ENCODE measurements at places on chromosomes 1 and 21.

- no peak for DNase-seq
Measured at GRCh38 chr1:54543729-54544496, 4.1 kb upstream of the ACOT11 start.

- DNase-seq = no peak
Measured at GRCh38 chr1:22763487-22764200, 53.0 kb downstream of the EPHB2 start.

- DNase-seq = no peak
Measured at GRCh38 chr1:81174811-81175476, 625.8 kb upstream of the ADGRL2 start.

GRCh38 chr1:78792756-78793155 lies 143.1 kb downstream of the IFI44 start:
- no peak for DNase-seq

DNA sequence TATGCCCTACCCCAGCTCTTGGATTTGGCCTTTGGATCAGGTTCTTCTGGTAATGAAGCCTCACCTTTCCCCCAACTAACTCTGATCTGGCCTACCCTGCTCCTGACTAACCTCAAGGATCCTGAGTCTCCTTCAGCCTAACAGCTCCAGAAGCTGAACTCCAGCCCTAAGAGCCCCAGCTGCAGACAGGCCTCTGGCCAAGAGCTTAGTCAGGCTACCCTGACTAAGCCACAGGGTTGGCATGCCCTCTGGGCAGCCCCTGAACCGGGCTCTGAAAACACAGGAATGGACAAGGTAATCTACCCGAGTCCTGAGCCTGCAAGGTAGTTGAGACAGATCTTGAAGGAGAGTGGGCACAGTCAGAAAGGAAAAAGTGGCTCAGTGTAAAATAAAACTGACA lies 29.4 kb downstream of the COA7 start:
- DNase-seq = no peak

- DNase-seq = no peak
Measured at GRCh38 chr1:245858722-245859492, 648.2 kb downstream of the SMYD3 start.

- DNase-seq = no peak
Measured at GRCh38 chr1:164651351-164651951, 92.5 kb downstream of the PBX1 start.

- no peak for DNase-seq
Measured at GRCh38 chr1:158327481-158327880, 3.9 kb downstream of the CD1B start.

DNA sequence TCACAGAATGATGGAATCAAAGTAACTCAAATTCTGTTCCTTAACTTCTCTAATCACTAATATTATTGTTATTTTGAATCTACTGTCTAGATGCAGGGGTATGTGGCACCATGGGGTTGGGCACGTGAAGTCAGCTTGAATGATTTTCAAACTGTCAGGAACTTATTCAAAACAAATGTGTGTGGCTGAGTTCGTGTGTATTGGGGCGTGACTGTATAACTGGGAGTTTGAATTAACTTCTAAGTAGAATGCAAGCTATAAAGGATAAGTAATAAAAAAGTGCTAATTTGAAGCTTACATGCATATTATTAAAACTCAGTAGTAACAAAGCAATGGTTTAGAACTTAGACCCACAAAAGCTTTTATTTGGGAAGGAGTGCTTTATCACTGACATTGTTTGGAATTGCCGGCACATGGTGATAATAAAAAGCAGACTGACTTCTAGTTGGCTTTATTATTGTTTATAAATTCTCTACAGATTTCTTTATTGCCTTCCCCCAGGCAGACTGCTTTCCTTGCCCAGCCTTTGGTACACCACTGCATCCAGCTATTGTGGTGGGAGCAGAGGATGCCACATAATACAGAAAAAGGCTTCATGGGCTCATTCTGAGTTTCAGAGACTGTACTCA lies 84.3 kb downstream of the TENT5C start:
- DNase-seq = no peak

GRCh38 chr1:212166244-212166643 lies 119.0 kb upstream of the PPP2R5A start:
- DNase-seq = no peak

GRCh38 chr1:25676488-25676887 lies 59.9 kb downstream of the MAN1C1 start:
- DNase-seq = no peak

DNA sequence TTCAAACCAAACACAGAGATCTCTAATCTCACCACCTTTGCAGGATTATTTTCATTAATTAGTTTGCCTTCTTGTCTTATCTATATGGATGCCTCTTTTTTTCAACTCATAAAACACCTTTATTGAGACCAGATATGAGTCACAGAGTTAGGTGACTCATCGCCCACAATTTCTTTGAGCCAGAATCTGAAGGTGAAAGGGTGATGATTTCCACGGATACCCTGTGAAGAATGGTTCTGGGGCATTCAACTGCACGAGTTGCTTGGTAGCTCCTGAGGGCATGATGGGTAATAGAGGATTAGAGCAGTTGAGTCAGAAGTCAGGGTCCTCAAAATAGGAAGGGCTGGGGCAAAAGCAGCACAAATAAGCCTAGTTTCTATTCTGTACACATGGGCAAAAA lies 128.2 kb downstream of the TBX19 start:
- peak; percentile 53 for DNase-seq

DNA sequence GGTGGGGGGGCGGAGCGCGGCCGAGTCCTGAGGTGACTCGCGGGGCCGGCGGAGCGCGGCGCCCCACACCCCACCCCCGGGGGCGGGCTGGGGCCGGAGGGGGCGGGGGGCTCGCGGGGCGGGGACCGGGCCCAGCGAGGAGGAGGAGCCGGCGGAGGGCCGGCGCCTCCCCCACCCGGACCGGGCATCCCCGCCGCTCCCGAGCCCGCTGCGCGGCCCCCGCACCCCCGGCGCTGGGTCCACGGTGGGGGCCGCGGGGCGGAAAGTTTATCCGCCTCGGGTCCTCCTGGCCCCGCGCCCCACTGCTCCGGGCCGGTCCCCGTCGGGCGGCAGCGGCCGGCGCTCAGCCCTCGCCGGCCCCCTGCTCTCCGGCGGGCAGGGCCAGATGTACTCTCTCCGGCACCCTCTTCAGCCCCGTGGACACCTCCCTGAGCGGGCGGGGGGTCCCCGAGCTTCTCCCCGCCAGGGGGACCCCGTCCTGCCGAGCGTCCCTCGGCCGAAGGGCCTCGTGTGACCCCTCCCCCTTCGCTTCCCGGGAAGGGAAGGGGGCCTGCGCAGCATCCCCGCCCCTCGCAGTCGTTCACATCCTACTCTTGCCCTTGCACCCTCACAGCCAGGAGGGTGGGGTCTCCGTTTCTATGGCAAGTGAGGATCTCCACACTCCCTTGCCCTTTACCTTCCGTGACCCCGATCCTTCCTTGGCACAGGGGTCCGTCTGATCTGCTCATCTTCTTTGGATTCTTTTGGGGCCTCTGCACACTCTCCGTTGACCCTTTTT lies 663 bp downstream of the CAMTA1 start:
- DNase-seq = peak; percentile 18

DNA sequence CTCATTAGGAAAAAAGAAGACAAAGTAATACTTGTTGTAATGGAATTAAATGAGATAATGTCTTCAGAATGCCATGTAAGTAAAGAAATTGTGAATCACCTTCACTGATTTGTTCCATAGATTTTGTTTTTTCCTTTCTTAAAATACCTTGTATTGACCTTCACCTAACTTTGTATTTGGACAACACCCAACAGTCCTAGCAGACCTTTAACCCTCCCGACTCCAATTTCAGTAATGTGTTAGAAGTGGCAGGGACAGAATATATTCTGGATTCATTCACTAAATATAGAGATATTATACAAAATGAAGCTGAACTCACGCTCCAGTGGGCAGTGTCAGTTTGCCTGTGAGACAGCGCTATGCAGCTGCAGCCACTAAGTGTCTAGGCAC lies 57.9 kb downstream of the UCK2 start:
- DNase-seq = no peak

- DNase-seq = no peak
Measured at GRCh38 chr1:197761654-197762053, 13.6 kb downstream of the DENND1B start.

DNA sequence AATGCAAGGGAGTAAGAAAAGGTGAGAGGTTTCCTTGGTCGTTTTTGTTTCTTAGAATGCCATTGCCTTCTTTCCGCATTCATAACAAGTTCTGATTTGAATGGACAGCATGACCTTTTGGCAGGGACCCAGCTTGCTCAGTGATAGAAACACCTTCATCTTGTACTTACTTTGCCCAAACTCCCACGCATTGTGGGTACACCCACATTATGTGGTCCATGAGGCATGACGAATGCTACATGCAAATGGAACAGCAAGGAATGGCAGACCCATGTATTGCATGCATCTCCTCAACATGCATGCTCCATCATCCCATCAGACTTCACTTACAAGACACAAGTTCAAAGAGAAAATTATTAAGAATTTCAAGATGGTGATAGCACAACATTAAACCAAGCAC lies 102.8 kb downstream of the CDC7 start:
- peak; percentile 13 for DNase-seq

DNA sequence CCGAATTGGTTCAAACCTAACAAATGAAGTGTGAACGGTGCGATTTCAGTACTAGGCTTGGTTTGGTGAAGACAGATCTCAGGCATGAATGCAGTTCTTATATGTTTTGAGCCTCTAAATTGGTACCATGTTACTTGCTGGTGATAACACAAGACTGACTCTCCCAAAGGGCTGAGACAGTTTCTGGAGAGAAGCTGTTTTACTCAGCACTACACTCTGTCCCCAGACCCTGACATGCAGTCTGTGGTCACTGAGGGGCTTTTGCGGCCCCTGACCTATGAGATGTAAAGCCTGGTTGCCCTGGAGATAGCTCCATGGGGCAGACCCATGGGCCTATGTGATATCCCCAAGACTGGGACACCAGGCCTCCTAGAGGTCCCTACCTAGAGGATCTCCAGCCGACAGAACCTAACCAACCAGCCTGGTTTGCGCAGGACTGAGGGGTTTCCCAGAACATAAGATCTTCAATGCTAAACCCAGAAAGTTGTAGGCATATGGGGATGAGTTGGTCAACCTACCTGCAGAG lies 19.4 kb upstream of the FOXE3 start:
- no peak for DNase-seq

GRCh38 chr1:39980555-39981313 lies 25.8 kb downstream of the MFSD2A start:
- DNase-seq = no peak

DNA sequence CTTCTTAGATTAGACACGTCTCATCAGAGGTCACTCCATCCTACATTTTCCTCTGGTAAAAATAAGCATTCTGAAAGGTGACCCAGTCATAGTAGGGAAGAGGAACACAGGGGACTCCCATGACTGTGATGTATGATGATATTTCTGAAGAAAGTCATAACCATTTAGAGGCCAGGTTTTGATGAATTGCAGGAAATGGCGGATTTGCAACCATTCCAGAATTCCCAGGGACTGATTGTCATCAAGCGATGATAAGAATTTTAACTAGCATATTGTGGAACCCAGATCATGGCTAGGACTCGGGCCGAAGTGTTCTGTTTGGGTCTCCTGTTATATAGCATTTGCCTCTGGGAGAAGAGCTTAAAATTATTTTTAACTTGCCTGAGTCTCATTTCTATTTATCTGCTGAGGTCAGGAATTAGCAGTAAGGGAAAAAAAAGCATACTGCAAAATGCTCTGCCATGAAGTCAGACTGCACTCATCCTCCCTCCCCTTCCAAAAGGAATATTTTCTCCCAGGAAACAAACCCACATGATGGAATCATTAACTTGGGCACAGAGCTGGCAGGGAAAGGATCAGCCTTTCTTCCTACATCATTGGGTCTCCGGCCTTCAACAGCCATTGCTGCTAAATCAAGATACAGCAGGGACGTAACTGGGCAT lies 286.7 kb downstream of the HLX start:
- no peak for DNase-seq

DNA sequence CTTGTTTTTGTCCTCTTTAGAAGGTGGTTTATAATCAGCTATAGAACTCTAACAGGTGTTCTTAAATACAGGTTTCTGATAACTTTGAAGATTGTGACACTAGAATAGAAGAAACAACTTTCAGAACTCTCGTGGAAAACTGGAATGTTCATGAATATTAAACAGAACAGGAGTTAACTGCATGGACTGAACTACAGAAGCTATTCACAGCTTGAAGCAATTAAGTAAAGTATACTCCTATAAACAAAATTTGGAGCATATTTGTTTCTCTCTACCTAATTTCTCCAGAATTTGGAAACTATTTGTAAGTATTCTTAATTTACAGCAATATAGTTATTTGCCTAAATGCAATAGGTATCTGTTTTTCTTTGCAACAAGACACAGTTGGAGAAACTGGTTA lies 824.8 kb downstream of the ADGRL2 start:
- no peak for DNase-seq

GRCh38 chr1:118210723-118211110 lies 25.7 kb upstream of the SPAG17 start:
- no peak for DNase-seq

- no peak for DNase-seq
Measured at GRCh38 chr1:60765204-60765603, 317.2 kb upstream of the NFIA start.

- DNase-seq = no peak
Measured at GRCh38 chr1:53276153-53276901, 38.0 kb upstream of the MAGOH start.

DNA sequence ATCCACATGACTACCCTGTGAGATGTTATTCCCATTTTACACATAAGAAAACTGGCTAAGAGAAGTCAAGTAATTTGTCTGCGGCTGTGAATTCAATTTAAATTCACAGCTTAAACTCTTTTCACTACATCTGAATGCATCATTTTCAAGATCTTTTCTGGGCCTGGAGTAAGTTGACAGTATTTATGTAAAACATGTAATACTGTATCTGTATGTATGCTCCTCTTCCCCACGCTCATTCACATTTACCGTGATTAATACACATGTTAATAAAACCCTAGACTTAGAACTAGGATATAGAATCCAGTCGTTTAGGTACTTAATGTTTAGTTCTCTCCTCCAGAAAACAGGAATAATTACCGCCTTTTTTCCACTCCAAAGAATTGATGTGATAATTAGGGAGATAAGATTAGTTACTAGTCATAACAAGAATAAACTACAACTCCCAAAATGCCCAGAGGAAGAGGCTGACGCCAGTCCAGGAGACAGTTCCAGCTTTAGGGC lies 442 bp upstream of the PPP1R12B start:
- DNase-seq = no peak

- DNase-seq = no peak
Measured at GRCh38 chr1:199403531-199404116, 623.9 kb upstream of the NR5A2 start.

DNA sequence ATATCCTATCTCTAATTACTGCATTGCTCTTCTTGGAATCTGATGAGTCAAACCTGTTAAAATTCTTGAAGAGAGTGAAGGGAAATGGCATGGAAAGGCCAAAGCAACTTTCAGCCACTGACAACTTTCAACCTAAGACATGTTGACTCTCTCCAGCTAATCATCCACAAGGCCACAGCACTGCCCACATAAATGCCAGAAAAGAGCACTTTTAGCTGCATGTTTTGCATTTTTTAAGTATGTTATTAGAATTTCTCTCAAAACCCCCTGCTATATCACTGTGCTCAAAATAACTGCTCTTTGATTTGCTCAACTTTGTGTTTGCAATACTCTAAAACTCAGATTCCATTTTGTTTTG lies 352.5 kb downstream of the ADGRL2 start:
- no peak for DNase-seq

GRCh38 chr1:58781541-58782177 lies 2.2 kb downstream of the JUN start:
- DNase-seq = peak; percentile 14

GRCh38 chr1:184221087-184221486 lies 165.7 kb upstream of the C1orf21 start:
- DNase-seq = no peak

- DNase-seq = no peak
Measured at GRCh38 chr21:39451332-39452206, at the start of gene SH3BGR. Gene SH3BGR (plus strand): TSS chr21:39451970. CDS start chr21:39452097, 127 bp downstream.

- DNase-seq = no peak
Measured at GRCh38 chr1:91683598-91683951, 182.9 kb downstream of the CDC7 start.
